ENCODE measurements at places on chromosomes 1 and 21.

DNA sequence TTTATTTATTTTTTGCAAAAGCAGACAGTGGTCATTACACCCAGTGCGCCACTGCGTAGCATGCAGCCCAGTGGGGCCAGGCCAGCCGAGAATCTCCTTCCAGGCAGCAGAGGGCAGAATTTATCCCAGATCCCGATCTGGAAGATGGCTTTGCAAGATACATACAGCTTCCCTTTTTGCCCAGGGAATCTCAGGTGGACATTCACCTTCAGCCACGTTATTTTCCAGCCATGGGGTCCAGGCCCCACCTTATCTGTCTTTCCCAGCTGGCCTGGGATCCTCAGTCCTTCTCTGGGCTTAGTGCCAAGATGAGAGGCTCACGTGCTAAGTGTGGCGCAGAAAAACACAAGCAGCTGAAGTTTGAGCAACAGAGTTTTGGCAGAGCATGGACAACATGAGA lies 123.6 kb downstream of the AJAP1 start:
- DNase-seq: no peak

DNA sequence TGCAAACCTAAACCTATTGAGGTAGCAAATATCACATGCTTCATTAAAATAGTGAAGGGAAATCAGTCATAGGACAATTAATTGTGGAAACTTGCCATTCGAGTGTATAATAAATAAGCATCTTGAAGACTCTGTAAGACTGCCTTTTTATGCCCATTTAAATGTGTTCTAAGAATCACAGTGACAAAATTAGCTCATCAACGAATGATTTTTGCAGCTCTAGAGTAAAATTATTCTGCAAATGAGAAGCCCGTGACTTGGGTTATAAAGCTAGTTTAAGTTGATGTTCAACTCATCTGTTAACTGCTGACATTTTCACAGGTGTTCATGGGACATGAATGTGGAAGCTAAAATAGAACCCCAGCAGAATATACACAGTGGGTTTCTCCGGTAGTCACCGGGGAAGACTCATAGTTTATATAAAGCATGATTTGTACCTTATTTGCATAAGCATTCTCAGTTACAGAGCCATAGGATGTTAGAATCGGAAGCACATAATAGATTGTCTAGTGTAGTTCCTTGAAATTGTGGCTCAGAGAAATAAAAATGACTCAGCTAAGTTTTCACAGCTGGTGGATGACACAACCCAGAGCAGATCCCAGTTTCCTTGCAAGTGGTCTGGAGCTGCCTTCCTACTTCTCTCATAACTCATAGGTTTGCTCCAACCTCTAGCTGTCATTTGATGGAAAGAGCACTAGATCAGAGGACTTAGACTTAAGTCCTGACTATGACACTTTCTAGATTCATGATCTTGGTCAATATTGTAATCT lies 107.3 kb downstream of the UCHL5 start:
- no peak for DNase-seq

DNA sequence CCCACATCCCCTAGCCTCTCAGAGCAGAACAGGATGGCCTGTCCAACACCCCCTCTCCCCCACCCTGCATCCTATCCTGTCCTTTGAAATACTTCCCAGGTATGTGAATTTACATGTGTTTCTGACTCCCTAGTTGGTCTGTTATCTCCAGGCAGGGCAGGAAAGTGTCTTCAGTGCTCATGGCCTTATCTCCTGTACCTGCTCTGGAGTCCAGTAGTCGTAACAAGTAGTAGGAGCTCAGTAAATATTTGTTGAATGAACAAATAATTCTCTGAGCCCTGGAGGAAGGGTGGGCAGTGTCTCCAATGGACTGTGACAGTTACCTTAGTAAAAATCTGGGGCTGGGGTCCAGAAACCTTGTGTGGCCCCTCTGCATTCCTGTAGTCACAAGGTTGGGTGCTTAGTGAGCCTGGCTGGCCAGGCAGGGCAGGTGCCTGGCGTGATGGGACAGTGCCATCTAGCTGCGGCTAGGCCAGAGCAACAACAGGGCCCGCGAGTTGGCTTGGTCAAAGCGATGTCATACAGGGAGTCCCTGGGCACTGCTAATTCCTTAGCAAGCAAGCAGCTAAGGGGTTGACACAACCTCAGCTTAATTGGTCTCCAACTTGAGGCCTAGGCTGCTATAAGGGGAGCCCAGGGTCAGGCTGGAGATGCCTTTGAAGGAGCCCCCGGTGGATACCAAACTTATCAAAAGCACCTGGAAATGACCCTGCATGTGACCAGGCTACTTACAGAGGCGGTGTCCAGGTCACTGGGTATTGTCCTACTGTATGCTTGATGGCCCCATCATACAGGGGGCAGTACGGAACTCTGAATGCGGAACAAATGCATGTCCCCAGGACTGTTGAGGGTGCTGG lies 89.0 kb upstream of the PPM1J start:
- DNase-seq: peak; percentile 49

DNA sequence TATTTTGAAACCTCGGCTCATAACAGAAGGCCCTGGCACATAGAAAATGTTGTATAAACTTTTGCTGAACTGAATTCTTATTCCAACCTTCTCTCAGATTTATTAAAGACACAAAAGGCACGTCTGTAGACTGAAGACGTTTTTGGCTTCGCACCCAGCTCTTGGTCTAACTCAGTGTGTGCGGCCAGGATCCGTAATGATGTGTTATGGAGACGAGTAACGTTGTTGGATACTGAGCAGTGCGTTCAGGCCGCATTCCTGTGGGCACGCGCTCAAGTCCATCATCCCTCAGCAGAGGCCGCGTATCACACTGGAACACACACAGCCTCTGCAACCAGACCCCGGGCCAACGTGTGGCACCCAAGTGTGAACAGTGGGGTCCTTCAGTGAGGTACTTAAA lies 154.8 kb upstream of the RAB4A start:
- DNase-seq: no peak

DNA sequence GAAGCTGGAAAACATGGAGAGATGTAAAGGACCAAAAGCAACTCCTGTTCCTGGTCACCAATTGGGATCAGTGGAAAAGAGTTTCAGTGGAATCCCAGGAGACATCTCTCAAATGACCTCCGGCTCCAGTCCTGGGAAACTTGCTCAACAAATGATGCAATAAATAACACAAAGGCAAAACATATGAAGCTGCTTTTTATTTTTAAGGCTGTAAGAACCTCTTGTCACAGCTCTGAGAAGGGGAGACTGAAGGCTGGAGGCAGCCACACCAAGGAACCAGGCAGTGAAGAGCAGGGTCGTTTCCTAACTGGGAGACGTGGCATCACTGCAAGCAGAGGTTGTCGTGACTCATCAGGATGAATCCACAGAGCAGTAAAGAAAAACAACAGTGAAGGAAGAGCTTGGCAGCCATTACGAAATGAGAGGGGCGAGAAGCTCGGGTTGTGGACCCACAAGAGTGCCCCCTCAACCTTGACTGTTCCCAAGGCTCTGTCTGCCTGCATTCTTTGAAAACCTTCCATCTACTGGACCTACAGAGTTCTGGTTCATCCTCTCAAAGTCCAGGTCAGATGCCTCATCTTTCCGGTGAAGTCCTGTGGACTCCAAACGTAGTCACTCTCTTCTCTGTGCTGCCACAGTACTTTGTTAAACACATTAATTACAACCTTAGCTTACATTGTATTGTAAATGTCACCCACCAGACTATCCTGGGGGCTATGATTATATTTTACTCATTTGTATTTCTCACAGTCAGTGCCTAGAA lies 32.1 kb downstream of the JAK1 start:
- no peak for DNase-seq

DNA sequence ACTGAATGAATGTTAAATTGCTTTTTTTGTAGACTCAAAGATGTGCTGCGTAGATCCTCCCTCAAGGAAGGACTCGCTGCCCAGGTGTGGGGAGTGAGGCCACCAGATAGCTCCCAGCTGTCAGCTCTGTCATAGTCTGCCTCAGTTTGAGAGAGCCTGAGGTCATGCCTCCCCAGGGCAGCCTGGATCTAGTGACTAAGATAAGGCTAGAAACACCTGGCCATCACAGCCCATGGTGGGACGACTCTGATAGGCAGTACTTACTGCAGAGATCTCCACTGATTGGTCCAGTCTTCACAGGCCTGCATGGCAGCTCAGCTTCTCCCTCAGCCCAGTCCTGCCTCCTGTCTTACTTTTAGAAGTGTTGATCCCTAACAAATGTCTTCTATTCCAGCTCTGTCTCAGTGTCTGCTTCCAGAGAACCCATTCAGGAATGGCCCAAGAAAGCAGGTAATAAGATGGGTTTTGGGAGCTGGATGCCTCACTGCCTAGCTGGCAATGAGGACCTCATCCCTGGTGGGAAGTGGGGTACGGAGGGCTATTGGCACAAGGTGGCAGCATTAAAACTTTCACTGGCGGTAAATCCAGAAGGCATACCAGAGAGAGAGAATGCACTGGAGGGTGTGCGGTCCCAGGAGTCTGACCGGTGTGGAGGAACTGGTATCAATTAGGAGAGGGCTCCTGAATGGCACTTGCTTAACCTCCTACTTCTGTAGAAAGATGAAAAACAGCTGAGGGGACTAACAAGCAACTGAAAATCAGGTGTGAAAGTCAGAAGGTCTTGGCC lies 55.3 kb upstream of the GPR37L1 start:
- DNase-seq: no peak

- DNase-seq: no peak
Observed at GRCh38 chr1:227521782-227522181, 41.6 kb upstream of the ZNF678 start.

GRCh38 chr1:218345673-218346390 lies 696 bp downstream of the TGFB2 start:
- DNase-seq: no peak

- DNase-seq: no peak
Observed at GRCh38 chr1:209400351-209401220, 182.9 kb upstream of the CAMK1G start.

- DNase-seq: no peak
Observed at GRCh38 chr1:41341772-41342562, 19.3 kb upstream of the FOXO6 start.

DNA sequence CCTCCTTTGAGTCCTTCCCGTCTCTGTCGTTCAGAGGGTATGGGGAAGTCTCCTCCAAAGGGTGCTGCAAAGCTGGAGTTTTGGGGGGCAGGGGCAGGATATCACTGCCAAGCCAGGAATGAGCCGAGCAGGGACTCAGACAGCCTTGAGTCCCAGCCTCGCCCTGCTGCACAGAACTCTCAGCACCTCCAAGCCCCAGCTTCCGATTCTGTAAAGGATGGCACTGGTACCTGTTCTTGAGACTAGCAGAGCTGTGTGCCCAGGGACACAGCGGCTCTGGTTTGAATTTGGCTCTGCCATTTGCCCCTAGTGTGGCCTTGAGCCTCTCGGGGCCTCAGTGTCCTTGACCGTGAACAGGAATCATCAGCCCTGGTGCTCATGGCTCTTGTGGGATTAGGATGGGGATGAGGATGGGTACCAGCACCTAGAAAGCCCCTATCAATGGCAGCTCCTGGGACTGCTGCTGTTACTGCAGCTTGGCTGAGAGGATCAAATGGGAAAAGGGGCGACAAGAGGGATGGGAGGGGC lies 1.5 kb upstream of the FBLIM1 start:
- DNase-seq: no peak

- DNase-seq: no peak
Observed at GRCh38 chr21:34781526-34781925, 112.7 kb downstream of the CLIC6 start.

- DNase-seq: no peak
Observed at GRCh38 chr21:37339552-37339939, 27.0 kb upstream of the DYRK1A start.

DNA sequence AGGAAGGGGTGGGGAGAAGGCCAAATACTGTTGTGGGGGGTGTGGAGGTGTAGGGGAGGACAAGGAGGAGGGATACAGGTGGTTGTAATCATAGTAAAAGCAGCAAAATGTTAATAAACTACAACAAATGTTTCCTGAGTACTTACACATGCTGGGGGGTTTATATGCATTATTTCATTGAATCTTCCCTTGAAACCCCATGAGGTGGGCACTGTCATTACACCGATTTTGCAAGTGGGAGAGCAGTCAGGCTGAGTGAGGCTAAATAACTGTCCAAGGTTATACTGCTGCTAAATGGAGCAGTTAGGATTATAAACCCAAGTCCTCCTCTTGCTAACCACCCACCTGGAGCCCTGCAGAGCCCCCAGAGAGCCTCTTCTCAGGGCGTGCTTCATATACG lies 14.4 kb upstream of the GRHL3 start:
- no peak for DNase-seq

DNA sequence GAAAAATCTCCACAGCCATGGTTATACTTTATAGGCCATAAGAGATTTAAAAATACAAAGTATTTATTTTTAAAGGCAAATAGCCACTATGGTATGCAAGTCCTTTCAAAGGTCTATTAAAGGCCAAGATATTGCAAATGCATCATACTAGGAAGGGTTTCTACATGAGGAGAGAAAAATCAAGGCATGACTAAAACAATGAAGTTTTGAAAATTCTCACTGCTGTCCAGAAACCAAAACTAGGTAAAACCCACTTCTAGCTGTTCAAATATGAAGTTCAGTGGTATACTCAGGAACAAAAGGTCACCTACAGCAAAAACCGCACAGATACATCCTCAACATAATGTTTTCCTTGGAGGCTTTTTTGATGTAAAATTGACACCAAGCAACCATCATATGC lies 75.0 kb downstream of the EPS15 start:
- no peak for DNase-seq

DNA sequence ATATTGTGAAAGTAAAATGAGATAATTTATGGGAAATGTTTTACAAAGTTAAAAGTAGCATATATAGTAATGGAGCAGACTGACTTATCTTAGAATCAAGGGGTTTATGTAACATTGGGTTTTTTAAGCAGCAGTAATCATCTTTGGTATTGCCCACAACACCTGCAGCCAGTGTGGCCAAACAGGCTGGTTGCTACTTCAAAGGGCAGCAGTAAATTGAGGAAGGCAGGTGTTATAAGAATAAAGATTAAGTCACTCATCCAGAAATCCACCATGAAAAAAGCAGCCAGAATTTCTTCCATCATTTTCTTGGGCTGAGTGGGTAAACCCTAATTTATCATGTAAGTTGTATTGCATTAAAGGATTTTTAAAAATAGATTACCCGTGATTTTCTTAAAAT lies 16.7 kb downstream of the DYNLT5 start:
- DNase-seq: no peak

- no peak for DNase-seq
Observed at GRCh38 chr1:229857585-229857984, 209.5 kb upstream of the GALNT2 start.

DNA sequence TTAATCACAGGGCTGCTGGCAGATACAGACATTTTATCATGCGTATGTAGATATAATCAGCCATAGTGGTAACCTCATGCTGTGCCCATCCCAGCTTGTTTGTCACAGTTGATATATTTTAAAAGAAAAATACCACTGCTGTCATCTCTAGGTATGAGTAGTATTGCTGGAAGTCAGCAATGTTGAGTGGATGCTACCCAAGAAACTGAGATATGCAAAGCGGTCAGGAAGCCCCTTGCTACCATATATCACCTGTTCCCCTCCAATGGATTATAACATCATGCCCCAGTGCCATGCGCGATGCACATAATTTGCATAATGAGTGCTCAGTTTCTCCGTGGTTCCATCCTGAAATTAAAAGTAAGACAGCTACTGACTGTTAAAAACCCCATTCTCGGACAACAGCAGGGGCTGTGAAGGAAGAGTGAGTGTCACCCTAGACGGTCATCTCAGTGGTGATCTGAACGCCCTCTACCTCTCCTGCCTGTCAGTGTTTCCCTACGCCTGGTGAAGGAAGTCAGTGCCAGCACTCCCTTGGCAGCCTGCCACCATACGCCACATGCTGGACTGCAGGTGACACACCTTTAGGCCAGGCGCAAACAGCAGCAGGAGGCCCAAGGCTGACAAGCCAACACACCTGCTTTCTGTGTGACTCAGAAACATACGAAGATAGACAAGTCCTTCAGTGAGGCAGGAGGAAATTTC lies 2.7 kb downstream of the IL10RB start:
- no peak for DNase-seq
